ENCODE measurements at places on chromosomes 7 and 10.
A peak's percentile ranks its signal among the peaks of the same experiment; 100 is the strongest.

DNA sequence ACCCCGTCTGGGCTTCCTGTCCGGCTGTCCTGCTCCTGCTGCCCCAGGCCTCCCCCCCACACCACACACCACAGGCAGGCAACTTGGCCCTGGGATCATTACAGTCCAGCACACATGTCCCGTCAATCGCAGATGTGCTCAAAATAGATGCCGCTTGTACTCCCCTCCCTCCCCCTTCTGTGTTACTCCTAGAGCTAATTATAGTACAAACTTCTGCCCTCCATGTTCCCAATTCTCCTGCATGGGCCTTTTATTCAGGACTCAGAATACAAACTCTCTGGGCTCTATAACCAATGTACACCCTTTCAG lies at the start of gene SYNPO2L:
Gene SYNPO2L, minus strand, starts transcription at position 40 of the 309 bp plus-strand sequence. CDS start 107 bp downstream, outside the sequence.
- DNase-seq = no peak

GRCh38 chr7:142332421-142332820 lies 74.6 kb upstream of the PRSS58 start:
- DNase-seq = no peak

- no peak for DNase-seq
These were observed 12.5 kb upstream of the ZNF212 start for GRCh38 chr7:149226840-149227494.

- DNase-seq = no peak
These were observed 165.8 kb downstream of the KLF6 start for GRCh38 chr10:3619241-3619640.

- no peak for DNase-seq
These were observed 3.7 kb downstream of the IKZF1 start for GRCh38 chr7:50308203-50308531.

DNA sequence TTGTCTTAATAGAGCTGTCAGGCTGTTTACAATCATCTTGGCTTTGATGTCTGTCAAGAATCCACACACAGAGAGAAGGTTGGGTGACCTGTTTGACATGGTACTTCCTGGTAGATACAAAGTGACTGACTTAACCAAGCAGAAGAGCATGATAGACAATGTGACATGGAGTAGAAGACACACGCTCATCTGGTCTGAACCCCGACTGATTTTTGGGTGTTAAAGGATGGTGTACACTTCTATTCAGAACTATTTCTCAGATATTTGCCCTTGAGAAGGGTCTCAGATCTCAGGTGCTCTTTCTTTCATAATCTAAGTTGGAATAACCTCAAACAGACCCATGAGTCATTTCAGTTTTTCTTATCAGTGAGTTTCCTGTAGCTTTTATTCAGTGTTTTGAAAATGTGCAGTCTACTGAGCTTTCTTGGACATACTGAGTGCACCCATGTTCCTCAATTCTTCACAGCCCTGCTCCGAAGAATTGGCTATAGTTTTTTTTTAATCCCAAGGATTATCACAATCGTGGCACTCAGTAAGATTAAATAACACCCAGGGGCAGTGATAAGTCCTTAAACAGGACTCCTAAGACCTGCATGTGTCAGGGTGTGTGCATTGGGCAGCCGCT lies 46.4 kb upstream of the NXPH1 start:
- DNase-seq = no peak

DNA sequence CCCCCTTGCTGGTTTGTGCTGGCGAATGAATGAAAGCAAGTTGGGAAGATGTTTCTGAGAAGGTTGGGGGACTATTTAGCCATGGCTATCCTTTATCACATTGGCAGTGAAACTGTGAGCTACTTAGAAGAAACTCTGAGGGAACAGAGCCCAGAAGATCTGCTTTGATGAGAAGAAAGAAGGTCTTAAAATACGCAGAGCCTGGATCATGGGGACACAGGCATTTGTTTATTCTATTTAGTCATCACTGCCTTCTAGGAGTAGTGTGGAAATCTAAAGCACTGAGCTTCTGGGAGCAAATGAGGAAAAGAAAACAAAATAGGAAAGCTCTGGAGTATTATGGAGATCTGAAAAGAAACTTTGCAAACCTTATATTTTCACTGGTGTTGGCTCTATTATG lies 28.5 kb downstream of the CPED1 start:
- DNase-seq = peak; percentile 69

GRCh38 chr7:69871213-69871885 lies 273.1 kb downstream of the AUTS2 start:
- peak; percentile 44 for DNase-seq

DNA sequence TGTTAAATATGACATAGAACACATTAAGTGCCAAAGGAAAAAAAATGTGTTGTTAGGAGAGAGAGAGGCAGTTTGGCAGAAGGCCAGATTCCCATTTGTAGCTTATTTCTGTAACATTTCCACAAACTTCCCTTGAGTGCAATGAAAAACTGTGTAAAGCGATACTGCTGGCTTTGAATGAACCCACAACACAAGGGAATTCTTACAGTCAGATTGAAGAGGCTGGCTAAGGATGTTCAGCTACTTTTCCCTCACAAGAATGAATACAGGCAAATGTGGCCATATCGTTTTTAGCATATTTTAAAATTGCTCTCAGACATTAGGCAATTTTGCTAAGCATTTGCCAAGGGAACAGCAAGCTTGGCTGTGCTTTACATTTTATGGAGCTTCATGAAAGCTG lies 614.1 kb upstream of the FZD8 start:
- DNase-seq = peak; percentile 73

GRCh38 chr7:105940109-105940508 lies 23.0 kb upstream of the CDHR3 start:
- no peak for DNase-seq

- DNase-seq = peak; percentile 97
These were observed at the start of gene ZNF503 for GRCh38 chr10:75401569-75402485. Gene ZNF503, minus strand, starts transcription at chr10:75401764. Its CDS starts 345 bp downstream, at chr10:75401419.

- DNase-seq = peak; percentile 34
These were observed 115.6 kb downstream of the TWIST1 start for GRCh38 chr7:19001854-19002253.

DNA sequence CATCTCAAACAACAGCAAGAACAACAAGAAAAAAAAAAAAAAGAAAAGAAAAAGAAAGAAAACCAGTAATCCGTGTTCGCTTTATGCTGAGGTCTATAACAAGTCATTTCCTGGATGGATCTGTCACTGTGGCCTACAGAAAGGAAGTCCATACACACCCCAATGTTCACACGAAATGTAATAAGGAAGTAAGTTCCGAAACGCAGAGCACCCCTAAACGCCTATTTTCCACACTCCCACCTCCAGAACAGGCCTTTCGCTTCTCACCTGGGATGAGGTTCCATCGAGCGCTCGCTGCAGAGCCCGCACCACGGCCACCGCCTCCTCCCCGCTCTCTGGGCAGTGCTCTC lies 735 bp downstream of the ZNF394 start:
- no peak for DNase-seq

DNA sequence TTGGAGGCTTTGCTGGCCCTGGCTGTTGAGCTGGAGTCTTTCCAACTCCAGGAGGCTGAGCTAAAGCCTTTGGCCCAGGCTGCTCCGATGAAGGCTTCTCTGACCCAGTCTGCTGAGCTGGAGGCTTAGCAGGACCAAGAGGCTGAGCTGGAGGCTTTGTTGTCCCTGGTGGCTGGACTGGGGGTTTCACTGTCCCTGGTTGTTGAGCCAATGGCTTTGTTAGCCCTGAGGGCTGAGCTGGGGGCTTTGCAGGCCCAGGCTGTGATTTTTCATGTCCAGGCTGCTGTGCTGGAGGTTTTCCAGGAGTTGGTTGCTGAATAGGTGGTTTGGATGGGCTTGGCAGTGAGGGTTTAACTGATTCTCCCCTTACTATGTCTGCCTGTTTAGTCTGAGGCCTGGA lies 7.3 kb downstream of the PCLO start:
- no peak for DNase-seq

DNA sequence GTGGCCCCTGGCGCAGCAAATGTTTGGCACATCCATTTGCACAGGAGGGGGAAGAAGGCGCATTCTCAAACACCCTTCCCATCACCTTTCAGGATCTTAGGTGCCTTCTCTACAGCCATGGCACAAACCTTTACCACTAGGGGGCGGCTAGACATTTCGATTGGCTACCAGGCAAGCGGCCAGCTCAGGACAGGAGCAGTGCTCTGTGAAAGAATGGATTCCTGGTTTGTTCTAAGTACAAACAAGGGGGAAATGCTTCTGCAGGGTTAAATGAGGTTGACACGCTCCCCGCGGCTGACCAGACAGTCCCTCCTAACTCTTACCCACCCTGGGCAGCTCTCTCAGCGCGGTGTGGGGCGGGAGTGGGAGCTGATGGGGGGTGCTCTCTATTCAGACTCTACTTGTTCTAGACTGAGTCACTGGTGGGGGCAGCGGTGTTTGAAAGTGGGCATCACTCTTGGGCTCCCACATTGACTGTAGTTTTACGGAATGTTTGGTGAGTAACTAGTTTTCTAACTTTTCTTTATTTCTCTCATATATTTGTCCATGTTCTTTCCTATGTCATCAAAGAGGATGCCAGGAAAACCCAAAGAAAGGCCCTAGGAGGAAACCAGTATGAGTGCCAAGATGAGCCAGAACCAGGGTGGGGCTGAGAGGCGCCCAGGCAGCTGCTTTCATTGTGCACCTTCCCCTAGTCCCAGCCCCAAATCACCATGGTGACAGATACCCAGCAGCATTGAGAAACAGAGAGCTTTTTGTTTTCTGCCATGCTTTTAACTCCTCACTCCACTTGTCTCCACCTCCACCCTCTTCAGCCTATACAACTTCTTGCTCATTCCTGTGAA lies 61.4 kb upstream of the GPR158 start:
- peak; percentile 89 for DNase-seq

DNA sequence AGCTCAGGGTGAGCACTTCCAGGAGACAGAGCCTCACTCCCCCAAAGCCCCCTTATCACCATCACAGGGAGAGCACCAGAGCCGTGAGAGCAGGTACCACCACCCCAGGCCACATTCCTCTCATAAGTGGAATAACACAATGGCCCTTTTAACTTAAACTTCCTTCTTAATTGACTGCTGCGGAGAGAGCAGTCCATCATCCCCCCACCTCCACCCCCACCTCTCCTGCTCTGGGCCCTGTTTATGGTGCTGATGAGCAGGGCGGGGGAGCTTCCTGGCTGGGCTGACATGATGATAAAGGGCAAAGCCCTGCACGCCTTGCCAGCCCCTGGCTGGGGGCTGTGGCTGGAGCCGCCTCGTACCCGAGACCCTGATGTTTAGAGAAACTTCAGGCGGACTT lies 81.4 kb upstream of the PODXL start:
- no peak for DNase-seq

- DNase-seq = peak; percentile 48
These were observed 42.4 kb downstream of the LAMB4 start for GRCh38 chr7:108087778-108088177.

GRCh38 chr7:111678281-111678680 lies 116.0 kb upstream of the IMMP2L start:
- peak; percentile 39 for DNase-seq

GRCh38 chr10:109862738-109863137 lies 60.6 kb downstream of the XPNPEP1 start:
- no peak for DNase-seq

GRCh38 chr10:130656187-130656575 lies 520.0 kb downstream of the GLRX3 start:
- no peak for DNase-seq

DNA sequence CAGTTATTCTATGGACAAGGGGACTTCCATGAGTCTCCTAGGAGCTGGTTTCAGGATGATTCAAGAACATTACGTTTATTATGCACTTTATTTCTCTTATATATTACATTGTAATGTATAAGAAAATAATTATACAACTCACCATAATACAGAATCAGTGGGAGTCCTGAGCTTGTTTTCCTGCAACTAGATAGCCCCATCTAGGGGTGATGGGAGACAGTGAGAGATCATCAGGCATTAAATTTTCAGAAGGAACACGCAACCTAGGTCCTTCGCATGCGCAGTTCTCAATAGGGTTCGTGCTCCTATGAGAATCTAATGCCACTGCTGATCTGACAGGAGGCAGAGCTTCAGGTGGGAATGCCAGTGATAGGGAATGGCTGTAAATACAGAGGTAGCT lies 137.9 kb downstream of the ANKRD30A start:
- DNase-seq = no peak

- peak; percentile 6 for DNase-seq
These were observed 59.2 kb upstream of the GLCCI1 start for GRCh38 chr7:7909376-7909775.

DNA sequence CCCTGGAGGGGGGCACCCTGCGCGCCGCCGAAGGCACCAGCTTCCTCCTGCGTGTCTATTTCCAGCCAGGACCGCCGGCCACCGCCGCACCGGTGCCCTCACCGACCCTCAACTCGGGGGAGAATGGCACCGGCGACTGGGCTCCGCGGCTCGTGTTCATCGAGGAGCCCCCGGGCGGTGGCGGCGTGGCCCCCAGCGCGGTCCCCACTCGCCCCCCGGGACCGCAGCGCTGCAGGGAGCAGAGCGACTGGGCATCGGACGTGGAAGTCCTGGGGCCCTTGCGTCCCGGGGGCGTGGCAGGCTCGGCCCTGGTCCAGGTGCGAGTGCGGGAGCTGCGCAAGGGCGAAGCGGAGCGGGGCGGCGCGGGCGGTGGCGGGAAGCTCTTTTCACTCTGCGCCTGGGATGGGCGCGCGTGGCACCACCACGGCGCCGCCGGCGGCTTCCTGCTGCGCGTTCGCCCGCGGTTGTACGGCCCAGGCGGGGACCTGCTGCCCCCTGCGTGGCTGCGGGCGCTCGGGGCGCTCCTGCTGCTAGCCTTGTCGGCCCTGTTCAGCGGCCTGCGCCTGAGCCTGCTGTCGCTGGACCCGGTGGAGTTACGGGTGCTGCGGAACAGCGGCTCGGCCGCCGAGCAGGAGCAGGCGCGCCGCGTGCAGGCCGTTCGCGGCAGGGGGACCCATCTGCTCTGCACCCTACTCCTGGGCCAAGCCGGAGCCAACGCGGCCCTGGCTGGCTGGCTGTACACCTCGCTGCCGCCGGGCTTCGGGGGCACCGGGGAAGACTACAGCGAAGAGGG lies 594 bp downstream of the CNNM1 start:
- peak; percentile 4 for DNase-seq

DNA sequence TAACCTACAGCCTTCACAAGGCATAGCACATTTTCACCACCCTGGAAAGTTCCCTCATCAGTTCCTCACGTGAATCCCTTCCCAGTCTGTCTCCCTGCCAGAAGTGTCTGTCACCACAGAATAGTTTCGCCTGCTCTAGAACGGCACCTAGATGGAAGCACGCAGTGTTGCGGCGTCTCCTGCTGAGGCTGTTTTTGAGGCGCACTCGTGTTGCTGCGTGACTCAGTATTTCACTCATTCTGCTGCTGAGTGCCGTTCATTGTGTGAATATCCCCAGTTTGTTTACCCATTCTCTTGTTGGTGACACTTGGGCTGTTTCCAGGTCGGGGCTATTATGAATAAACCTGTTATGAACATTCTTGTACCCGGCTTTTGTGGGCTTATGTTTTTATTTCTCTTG lies 12.8 kb downstream of the NOS3 start:
- no peak for DNase-seq

- DNase-seq = peak; percentile 23
These were observed 37.3 kb downstream of the INPP5A start for GRCh38 chr10:132574783-132575319.

DNA sequence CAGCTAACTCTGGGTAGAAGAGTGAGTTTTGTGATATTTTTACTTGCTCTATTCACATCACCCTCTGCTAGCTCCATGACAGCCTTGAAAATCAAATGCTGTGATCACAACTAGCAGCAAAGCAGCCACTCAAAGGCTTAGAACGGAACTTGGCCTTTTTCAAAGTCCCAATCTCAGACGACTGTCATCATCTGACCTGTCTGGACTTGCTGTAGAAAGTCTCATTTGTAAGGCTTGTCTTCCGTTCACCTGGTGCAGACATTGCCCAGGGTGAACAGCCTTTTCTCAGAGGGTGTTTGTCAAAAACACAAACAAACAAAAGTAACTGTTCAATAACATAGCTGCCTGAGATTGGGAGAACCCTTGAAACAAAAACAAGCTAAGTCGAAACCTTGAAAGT lies 458.9 kb upstream of the ADARB2 start:
- DNase-seq = no peak

All from fibroblast of pulmonary artery (primary cell).